ENCODE measurements at places on chromosomes 13 and 19.

DNA sequence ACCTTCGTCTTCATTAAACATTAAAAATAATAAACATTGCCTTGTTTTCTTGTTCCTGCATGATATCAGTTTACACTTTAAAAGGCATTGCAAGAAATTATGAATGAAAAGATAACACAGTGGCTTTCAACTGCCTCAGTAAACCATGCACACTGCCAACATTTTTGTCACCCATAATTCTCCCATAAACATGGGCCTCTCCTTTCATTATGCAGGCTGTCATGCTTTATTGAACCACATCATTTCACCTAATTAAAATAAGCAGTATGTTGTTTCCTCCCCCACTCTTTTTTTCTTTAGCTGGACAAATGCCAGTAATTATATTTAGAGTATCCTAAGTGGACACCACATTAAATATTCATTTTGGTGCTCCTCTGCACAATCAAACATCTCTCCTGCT, 1566.5 kb upstream of the SLC10A2 start:
- DNase-seq, result no peak

DNA sequence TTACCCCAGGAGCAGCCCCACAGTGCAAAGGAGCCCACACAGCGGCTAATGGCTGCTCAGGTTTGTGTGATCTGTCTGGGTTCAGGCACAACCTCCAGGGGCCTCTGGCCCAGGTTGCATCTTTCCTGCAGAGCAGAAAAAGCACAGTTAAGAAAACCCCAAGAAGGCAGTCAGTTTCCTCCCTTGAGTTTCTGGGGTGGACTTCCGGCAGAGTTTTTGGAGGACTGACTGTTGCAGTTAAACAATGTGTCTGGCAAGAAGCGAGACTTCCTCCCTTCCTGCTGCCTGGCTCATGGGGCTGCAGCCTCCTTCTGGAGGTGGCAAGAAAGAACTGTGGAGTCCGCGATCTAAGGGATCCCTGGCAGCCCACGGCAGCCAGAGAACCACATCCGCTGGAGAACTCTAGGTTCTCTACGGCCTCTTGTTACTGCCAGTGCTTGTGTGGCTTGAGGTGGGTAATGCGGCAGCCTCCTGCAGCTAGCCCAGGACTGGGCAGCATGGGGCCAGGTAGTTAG, 114.4 kb downstream of the ZDHHC20 start:
- DNase-seq, result no peak

- DNase-seq, result no peak
These were observed 33.0 kb downstream of the MIPEP start for GRCh38 chr13:23856008-23856750.

GRCh38 chr13:25744178-25744577, 307.6 kb downstream of the SHISA2 start:
- no peak for DNase-seq

DNA sequence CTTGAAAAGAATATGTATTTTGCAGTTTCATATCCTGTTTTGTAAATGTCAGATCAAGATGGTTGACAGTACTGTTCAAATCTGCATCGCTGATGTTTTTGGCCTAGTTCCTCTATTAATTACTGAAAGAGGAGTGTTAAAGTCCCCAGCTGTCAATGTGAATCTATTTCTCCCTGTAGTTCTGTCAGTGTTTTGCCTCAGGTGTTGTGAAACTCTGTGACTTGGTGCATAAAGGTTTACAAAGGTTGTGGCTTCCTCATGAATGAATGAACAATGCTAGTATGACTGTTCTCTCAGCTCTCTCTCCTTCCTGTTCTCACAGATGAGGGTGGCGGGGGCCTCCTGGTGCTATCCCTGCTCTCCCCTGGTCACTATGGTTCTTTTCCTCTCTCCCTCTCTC, 142.4 kb downstream of the MYCBP2 start:
- no peak for DNase-seq

GRCh38 chr19:45238556-45238955, 6.7 kb downstream of the EXOC3L2 start:
- no peak for DNase-seq

DNA sequence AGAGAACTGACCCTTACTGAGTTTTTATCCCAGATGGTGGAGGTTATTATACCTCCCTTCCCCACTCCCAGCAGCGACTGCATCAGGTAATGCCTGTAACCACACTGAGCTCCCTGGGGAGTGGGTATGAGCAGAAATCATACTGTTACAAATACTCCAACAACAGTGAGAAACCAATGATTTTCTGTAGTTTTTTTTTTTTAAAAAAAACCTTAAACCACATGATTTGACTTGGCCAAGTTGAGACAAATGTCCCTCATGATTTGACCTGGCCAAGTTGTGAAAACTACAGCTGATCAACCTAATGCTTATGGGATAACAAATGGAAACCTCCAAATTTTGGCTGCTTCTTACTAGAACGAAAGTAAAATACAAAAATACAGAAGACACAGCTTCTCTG, 33.1 kb upstream of the SERP2 start:
- DNase-seq, result no peak

DNA sequence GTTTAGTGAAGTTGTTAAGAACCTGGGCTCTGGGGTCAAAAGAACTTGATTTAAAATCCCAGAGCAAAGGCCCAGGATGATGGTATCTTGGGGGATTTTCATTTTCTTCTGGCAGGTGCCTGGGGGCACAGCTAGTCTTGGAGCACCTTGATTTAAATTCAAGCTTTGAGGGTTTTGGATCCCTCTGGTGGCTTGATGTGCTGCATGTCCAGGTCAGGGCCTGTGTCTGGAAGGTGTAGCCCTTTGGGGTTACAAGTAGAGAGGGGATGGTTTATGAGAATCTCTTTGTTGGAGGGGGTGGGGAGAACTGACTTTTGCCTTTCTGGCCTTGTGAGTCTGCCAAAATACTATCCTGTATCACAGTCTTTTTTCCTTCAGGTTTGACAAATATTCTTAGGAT, 55.8 kb downstream of the AKAP11 start:
- DNase-seq, result no peak

GRCh38 chr19:7705387-7706187, 3.7 kb upstream of the FCER2 start:
- no peak for DNase-seq

GRCh38 chr13:106493533-106494220, 41.8 kb downstream of the EFNB2 start:
- DNase-seq, result no peak

DNA sequence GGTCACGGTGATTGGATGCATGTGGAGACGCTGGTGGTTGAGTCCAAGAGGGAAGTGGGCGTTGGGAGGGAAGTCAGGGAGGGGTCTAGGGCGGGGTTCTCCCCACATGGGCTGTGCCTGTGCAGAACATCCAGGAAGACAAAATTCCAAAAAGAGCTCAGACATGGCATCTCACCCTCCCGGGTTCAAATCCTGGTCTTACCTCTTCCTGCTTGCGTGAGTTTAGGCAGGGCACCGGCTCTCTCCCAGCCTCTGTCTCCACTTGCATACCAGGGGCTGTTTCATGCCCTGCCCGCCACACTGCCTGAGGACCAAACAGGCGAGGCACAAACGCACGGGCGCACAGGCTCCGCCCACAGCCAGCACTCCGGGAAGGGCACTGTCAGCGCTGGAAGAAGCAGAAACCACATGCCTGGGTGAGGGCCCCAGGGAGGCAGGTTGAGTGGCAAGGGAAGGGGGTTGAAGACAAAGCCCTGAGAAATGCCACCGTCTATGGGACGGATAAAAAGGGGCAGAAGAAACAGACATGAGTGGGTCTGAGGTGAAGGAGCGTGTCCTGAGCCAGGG, 123.6 kb upstream of the SOX1 start:
- DNase-seq, result no peak

- no peak for DNase-seq
These were observed 115.2 kb downstream of the TNFRSF19 start for GRCh38 chr13:23685416-23685815.

DNA sequence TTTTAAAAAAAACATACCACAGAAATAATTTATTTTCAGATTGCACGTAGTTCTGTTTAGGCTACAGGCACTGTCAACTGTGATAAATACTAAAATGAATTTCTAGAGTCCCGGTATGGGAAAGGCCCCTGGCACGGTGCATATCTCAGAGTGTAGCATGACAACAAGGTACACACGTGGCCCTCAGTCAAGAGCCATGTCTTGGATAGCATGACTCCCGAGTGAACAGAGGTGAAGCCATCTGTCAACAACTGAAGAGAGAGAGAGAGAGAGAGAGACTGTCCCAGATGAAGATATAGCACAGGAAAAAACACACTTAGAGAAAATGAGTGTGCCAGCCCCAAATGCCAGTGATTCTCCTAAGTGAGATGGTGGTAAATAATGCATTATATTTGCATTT, 297.5 kb downstream of the MYO16 start:
- no peak for DNase-seq

- no peak for DNase-seq
These were observed 104.5 kb downstream of the PIBF1 start for GRCh38 chr13:72886272-72887067.

DNA sequence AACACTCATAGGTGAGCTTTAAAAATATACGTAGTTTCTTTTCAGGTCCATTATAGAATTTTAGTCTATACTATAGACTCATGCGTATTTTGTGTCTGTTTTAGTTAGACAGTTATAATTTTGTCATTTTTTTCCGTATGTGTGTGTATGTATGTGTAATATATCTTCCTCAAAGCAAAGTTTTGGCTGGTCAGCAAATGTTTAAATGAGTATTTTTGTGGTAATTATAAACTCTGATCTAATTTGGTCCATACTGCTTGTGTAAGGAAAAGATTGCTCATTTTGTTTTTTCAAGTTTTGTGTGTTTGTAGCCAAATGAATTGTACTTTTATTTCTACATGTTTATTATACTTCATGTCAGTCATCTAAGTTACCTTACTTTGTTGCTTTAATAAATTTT, 20.5 kb downstream of the KCTD4 start:
- DNase-seq, result no peak

GRCh38 chr13:48804821-48805601, 151.3 kb downstream of the CYSLTR2 start:
- no peak for DNase-seq
